Stimulated activated naive CD8-positive, alpha-beta T cell treated with anti-CD3 and anti-CD28 coated beads, Interleukin-15, Interleukin-2, amounts not matched to agents 100 U/mL and 50 U/mL, for 24 hours (primary cell): ENCODE measurements at places on chromosomes 2 and 18.
A peak's percentile ranks its signal among the peaks of the same experiment; 100 is the strongest.

DNA sequence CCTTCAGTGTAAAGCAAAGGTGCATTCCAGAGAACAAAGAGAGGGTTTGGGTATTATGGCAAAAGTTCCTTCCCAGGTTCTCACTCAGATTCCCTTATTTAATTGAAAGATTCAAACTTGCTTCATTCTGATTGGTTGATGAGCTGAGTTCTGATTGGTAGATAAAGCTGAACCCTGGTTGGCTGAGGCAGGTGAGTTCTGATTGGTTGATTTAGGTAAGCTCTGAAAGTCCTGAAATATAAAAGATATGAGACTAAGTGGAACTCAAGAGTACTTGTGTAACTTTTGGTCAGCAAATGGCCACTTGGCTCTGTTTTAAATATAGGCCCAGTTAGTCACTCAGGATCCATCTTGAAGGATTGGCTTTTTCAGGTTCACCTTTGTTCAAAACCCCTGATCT is 99.8 kb upstream of the FBXO11 start:
- DNase-seq, result no peak

DNA sequence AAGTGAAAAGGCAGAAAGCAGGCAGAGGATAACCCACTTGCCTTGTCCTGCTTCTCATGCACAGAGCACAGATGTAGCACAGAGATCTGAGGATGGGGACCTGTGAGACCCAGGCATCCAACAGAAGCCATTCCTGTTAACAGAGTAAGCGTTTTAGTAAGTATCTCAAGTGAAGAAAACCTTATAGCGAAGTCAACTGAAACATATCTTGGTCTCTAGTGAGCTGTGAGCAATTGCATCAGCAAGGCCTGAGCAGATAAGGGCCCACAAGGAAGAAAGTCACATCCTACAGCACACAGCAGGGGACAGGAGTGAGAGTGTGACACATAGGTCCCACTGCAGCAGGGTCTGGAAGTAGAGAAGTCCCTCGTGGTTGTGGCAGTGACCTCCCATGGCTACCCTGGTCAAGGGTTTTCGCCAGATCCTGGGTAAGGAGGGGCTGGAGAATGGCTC is 248.7 kb upstream of the TNP1 start:
- no peak for DNase-seq

DNA sequence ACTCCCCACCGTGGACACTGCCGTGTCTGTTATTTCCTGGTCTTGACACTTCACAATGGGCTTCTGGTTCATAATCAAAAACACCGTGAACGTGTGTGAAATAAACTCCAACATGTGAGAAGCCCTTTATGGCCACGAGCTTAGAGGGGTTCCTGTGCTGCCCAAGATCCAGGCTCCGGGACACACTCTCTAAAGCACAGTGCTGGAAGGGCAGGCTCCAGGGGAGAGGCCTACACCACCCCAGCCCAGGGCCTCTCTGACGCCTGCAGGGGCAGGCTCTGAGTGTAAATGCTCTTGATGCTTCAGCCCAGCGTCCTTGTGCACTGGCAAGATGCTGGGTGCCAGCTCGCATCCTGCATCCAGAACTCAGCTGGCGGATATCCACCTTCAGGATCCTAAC is 13.7 kb downstream of the CHST10 start:
- no peak for DNase-seq

DNA sequence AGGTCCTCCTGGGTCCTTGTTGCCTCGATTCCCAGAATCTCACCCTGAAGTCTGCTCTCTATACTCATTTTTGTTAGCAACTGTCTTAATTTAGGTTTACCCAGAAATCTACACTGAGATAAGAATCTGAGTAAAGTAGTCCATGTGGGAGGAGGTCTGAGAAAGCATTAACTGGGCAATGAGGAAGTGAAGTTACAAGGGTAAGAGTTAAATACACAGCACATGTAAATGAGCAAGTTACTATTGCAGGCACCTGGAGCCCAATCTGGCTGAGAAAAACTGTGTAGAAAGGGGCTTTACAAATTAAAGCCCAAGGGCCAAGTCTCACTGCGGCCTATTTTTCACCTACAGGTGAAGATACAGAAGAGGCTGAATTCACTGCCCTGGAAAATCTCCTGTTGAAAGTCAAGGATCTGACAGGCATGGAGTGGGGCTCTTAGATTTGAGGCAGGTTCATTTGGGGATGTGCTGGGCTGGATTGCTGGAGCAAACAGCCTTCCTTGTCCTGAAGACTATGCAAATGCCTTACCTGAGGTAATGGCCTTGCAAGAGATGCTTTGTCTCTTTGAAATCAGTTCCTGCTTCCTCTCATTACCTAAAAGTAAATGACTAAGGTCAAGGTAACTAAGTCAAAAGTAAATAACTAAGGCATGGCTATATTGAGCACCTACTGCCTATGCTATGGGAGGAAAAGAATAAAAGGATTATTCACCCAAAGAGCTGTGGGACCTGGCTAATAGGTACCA is 84.4 kb upstream of the DYNAP start:
- DNase-seq, result no peak

DNA sequence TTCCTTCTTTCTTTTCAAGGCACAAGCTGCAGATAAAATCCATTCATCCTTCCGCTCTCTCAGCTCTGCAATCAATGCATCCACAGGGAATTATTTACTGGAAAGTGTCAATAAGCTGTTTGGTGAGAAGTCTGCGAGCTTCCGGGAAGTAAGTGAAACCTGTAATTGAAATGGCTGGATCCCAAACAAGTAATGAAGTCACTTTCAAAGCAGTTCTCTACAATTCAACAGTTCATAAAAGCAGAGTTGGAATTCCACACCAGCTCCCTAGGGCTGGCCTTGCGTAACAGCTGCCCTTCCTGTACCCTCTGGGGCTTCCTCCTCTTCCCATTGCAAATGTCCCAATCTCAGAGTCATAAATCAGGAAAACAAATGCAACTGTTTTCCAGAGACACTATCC is 9.6 kb downstream of the SERPINB2 start:
- DNase-seq, result no peak

DNA sequence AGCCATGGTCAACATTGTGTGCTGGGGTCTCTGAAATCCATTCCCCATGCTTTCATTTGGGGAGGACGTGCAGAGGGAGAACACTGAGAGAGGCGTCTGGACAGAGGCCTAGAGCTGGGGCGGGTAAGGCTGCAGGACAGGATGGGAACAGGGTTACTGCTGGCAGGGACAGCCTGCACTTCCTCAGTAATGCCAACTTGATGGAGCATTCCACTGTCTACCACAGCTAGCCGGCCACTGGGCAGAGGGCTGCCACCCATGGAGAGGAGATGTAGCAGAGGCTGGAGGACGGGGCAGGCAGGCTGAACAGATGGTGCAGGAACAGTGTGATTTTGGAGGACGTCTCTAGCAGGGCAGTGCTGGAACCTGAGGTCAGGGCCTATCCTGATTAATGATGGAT is 29.3 kb downstream of the MRPL33 start:
- DNase-seq, result no peak

- peak; percentile 23 for DNase-seq
Observed at GRCh38 chr2:181129364-181130056, 149.1 kb downstream of the UBE2E3 start.

DNA sequence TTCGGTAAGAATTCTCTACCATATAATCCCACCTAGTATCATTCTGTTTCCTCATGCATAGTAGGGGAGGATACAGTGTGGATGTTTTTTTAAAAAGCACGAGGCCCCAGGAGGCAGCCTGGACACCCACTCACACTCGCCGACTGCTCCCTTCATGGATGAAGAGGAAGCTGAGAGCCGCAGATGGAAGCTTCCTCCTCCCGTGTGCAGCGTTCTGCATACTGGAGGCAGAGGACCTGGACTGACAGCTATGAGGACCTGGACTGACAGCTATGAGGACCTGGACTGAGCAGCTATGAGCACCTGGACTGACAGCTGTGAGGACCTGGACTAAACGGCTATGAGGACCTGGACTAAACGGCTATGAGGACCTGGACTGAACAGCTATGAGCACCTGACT is 234.4 kb downstream of the NDUFA10 start:
- no peak for DNase-seq

- no peak for DNase-seq
Observed at GRCh38 chr2:38239452-38239851, 137.6 kb downstream of the ATL2 start.

- no peak for DNase-seq
Observed at GRCh38 chr2:222651718-222652418, 4.0 kb downstream of the FARSB start.

DNA sequence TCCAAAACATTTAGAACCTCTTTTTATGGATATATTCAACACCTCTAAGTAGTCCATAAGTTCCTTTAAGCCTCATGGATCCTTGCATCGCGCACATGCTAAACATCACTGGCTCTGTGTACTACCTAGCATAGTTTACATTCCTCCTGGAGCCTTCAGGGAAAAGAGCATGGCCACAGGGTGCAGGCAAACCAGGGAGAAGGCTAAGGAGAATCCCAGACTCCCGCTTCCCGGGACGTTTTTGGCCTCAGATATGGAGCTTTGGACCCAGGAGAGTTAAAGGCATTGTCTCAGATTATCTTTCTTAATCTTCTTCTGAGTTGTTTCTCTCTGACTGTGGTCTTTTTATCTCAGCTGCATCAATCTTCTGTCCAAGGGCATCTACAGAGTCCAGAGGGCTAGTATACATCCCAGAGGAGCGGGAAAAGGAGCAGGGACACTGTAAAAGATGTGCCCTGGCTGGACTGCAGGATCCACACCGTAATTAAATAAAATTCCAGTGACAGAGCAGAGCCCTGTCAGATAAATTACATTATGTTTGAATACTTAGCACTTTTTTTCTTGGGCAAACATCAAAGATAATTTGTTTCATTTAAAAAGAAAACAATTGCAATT is 36.9 kb downstream of the RIT2 start:
- no peak for DNase-seq

DNA sequence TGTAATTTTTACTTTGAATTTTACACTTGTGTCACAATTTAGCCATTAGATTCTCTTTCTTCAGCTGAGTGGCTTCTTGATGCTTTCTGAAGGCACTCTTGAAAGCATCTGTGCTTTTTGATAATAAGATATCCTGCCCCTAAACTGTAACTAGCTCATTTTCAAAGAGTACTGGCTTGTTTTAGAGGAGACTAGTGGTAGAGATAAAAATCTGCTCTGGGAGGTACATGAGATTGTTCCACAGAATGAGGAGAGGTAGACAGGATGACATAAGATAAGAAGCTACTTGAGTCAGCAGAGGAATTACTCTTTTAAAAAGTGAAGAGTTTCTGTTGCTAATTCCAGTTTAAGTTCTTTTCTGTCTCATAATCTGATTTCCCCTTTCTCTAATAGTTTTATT is 10.6 kb downstream of the PLEKHB2 start:
- DNase-seq, result no peak

DNA sequence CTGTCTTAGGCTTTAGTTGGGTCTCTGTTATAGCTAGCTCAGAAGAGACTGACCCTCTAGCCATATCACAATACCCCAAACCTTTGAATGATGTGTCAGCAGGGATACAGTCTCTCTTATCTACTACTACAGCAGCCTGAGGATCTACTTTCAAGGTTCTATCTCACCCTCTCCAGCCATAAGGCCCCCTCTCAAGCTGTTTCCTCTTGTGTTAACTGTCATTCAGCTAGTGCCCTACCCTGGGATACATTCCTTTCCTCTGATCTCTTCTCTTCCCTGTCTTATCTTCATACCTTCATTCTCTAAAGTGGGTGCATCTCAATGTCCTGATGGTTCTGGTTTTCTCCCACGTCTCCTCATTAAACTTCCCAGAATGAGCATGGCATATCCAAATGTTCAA is 434.7 kb downstream of the NRXN1 start:
- DNase-seq, result no peak

GRCh38 chr2:230502593-230502992 is 86.6 kb downstream of the SP100 start:
- DNase-seq, result no peak

GRCh38 chr2:109269706-109270504 is 140.9 kb downstream of the SH3RF3 start:
- DNase-seq, result no peak

- no peak for DNase-seq
Observed at GRCh38 chr2:84700006-84700405, 180.9 kb downstream of the TRABD2A start.

GRCh38 chr2:10240161-10240681 is 62.5 kb upstream of the HPCAL1 start:
- DNase-seq, result no peak

GRCh38 chr2:192029089-192029488 is 165.6 kb downstream of the TMEFF2 start:
- no peak for DNase-seq

DNA sequence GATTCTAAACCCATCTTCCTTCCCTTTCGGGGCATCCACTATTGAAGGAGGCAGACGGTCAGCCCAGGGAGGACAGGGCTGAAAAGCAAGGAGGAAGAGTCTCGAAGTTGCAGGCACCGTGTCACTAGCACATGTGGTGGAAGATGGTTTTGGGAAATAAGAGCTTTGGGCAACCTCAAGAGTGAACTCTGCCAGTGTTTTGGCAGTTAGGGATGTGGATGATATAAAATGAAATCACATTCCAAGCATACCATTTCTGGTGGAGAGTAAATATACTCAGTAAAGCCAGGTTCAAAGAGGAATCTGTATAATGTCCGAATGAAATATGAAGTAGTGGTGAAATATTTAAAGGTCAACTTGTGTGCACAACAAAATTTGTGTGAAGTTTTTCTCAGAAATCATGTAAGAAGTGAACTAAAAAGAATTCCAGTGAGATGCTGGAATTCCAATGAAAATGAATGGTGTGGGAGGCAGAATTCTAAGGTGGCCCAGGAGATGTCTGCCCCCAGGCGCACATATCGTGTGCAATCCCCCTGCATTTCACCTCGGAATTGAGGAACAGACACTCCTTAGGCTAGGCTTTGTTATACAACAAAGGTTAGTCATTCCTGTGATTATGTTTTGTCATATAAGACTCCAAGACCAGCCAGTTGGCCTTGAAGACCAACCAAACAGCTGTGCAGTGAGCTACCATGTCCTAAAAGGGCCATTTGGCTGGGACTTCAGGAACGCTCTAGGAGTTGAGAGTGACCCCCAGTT is 147.1 kb downstream of the SH3BP4 start:
- DNase-seq, result no peak

DNA sequence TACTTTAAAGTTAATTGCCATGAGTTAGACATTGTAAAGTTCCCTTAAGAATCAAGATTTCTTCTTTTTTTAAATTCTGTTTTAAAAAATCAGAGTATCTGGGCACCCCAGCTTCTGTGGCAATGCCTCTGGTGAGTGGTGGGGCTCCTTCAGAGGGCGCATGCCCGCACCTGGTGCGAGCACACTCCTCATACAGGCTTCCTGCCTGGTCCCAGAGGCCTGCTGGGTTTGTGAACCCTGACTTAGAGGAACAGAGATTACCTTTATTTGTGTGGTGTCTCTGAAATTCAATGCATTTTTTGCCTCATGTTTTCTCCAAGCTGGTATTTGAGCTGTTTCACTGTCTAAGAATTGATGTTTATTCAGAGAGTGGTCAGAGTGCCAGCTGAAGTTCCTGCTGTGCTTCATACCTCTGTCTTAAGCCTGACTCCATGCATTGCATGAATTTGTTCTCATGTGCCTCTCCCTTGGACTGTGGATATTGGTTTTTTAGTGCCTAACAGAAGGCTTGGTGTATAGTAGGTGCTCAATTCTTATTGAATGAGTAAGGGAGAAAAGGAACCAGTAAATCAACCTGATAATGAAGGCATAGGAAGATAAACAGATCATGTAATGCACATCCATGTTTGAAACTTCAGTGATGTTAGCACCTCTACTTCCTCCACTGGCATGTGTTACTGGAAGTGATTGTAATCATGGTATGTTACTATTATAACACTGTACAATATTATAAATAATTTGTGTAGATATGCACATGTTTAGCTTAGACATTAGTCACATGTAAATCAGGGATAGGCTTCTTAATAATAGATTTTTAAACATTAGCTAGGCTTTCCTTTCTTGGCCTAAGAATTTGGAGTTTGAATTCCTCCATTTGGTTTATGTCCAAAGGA is 29.0 kb downstream of the PHLPP1 start:
- peak; percentile 6 for DNase-seq

- DNase-seq, result no peak
Observed at GRCh38 chr2:219464286-219465032, 29.8 kb downstream of the SPEG start.
